ENCODE measurements at places on chromosomes 5 and 9.

- peak; percentile 14 for DNase-seq
Observed at GRCh38 chr5:11588803-11589202, 315.4 kb downstream of the CTNND2 start.

DNA sequence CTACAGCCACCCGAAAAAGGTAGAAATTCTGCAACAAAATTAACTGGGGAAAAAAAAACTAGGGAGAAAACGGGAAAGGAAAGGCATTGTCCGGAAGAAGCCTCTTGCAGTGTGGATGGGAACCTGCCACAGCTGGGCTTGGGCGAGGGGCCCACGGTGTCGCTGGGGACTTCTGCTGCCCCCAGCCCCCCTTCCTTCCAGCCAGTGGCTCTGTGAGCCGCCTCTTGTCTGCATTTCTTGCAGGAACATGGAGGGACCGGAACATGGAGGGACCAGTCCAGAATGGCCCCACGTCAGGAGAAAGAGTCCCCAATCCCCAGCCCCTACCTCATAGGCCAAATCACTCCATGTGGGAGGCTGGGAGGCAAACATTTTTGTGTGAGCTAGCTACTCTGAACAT, 36.9 kb upstream of the EXOC3 start:
- DNase-seq: no peak

- peak; percentile 3 for DNase-seq
Observed at GRCh38 chr9:96108691-96109380, 193.1 kb downstream of the HSD17B3 start.

GRCh38 chr5:72480841-72481240, 26.4 kb downstream of the ZNF366 start:
- DNase-seq: no peak

DNA sequence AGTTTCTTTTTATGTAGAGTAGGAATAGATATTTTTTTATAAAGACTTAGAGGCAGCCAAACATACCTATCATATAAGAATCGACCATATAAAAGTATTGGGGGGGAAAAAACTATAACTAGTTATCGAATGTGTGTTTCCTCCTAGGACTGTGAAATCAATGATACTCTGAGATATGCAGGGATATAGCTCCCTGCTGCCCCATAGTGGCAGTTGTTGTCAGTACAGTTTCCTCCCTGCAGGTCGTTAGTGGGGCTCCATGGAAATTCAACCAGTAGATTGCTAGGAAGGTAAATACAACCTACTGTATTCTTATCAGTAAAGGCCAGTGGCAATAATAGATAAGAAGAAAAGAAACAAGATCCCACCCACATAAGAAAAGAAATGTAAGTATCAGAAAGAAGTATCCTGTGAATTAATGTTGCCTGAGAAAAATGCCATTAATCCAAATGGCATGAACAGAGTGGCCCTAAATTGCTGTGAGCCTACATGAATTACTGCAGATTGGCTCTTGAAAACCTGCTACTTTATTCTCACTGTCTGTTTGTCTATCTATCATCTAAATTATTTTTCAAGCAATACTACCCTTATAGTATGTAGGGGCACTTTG, 136.9 kb upstream of the FBN2 start:
- DNase-seq: peak; percentile 35

GRCh38 chr5:165185716-165186115, 1680.3 kb downstream of the MAT2B start:
- DNase-seq: no peak

DNA sequence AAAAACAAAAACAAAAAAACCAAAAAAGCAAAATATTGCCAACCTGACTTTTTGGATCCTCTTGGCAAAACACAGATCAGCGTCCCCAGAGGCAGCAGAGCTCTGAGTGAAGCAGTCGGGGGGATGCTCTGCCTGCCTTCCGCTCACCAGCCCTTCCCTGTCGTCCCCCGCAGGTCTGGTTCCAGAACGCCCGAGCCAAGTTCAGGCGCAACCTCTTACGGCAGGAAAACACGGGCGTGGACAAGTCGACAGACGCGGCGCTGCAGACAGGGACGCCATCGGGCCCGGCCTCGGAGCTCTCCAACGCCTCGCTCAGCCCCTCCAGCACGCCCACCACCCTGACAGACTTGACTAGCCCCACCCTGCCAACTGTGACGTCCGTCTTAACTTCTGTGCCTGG, 20.7 kb downstream of the LHX2 start:
- no peak for DNase-seq

DNA sequence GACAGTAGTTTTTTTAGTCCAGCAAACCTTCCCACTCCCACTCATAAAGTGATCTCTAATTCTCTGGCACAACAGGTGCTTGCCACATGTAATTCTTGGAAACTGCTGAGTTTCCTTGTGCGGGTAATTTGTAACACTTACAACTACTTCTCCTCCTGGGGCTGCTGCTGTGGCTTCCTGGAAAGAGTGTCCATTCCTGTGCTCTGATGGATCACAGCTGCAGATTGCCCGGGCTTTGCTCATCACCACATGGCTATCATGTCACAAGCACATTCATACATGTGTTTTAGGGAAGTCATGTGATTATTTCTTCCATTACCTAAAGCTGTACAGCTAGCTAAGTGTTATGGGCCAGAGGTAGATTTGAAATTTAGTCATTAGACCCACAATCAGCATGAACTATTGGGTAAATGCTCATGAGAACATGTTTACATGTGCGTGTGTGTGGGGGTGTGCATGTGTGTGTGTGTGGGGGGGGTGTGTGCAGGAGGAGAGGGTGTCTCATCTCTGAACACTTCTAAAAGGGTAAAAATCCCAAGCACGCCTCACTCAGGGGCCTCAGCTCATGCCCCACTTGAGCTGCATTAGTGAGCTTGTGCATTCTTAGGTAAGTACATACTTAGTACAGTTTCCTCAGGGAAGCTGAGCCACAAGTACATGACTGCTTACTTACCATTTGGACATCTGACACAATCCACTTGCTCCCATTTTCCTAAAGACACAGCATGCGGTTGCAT, 118.1 kb upstream of the CCDC112 start:
- DNase-seq: peak; percentile 37

All from lung (tissue), 17 donors.